NCI-H526 (cell line): ENCODE measurements at places on chromosomes 1 and 21.

- no peak for DNase-seq
These were observed 19.8 kb downstream of the RSBN1 start for GRCh38 chr1:113792471-113792870.

DNA sequence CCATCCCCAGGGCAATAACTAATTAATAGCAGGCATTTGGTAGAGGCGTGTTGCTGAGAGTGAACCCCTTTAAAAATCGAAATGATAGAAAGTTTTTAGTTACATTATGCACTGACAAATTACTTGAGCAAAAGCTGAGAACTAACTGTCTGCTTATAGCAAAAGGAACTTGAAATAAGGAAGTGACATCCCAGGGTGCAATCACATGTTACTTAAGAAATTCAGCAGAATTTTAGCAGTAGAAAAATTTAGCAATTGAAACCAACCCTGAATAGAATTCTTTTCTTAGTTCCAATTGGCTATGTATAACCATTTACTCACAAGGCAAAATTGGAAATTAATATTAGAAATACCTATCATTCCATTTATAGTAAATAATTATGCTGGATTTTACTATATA, 139.5 kb upstream of the SAMSN1 start:
- no peak for DNase-seq

- no peak for DNase-seq
These were observed 58.3 kb upstream of the ARTN start for GRCh38 chr1:43875331-43875730.

- DNase-seq = no peak
These were observed 25.1 kb upstream of the MROH9 start for GRCh38 chr1:170910273-170910672.
